Activated CD8-positive, alpha-beta memory T cell treated with anti-CD3 and anti-CD28 coated beads for 1 hour (primary cell): ENCODE measurements at places on chromosomes 5 and 9.

- DNase-seq = no peak
Measured at GRCh38 chr5:152061095-152061494, 136.4 kb upstream of the GLRA1 start.

DNA sequence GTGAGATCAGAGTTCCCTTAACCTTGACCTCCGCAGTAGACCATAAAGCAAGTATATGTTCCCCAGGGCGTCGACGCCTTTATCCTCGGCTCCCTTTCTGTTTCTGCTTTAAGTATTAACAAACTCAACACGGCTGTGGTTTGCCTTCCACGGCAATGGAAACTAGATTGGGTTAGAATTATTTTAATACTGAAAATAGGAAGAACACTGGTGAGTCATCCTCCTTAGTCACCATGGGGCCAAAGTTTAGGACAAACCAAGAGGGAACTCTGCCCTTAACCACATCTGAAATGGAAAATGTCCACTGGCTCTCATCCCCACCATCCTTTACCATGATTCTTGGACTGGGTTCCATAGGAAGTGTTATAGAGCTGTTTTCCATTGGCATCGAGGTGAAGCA lies 386.1 kb downstream of the ACTL7B start:
- no peak for DNase-seq

DNA sequence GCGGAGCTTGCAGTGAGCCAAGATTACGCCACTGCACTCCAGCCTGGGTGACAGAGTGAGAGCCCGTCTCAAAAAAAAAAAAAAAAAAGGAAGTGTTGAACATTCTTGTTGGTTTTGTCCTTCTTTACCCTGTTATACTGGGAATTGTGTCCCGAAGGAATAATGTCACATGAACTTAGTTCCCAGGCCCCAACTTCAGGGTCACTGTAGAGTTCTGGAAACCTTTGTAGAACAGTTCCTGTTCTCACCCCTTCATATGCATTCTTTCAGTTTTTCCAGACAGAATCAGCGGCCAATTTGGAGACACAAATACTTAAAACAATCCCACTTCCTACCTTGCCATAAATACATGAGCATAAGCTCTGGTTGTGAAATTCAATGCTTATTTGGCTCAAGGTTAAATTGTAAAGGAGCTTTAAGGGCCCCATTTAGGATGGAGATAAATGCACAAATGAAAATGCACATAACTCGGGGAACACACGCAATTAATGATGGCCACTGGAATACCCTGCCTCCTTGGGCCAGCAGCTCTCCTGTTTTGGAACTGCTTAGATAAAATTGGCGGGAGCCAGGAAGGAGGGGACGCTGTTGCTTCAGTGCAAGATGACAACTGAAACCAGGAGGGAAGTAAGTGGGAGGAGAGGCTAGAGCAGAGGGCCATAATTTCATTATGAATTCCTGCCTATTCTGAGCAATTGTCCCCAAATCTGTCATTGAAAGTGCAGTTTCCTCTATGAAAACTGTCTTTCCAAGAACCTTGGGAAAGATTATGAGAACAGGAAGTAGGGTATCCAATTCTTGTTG lies 153.7 kb downstream of the FGF1 start:
- DNase-seq = no peak

DNA sequence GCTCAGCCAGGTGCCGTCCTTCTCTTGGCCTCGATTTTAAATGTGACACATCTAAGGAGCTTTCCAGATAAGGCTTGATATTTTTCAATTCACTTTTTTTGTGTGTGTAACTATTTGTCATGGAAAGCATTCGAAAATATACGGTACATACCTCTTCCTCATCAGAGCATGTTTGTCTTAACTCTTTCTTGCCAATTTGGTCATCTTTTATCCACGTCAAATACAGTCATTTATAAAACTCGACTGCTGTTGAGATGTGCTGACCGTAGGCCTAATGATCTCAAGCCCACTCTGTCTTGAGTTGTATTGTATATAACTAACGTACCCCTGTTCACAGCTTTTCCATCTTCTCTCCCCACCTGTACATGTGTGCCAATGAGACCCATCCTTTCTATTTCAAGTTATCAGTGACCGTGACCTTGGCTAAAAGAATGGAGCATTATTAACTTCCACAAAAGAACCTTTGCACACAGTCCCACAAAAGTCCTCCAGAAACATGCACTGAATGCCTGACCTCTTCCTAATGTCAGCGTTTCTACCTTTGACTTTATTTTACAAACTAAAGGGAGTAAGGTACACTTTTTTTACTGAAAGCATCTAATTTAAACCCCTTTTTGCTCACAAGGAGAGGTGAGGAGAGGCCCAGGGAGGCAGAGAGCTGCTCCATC lies 61.6 kb downstream of the IPPK start:
- no peak for DNase-seq

DNA sequence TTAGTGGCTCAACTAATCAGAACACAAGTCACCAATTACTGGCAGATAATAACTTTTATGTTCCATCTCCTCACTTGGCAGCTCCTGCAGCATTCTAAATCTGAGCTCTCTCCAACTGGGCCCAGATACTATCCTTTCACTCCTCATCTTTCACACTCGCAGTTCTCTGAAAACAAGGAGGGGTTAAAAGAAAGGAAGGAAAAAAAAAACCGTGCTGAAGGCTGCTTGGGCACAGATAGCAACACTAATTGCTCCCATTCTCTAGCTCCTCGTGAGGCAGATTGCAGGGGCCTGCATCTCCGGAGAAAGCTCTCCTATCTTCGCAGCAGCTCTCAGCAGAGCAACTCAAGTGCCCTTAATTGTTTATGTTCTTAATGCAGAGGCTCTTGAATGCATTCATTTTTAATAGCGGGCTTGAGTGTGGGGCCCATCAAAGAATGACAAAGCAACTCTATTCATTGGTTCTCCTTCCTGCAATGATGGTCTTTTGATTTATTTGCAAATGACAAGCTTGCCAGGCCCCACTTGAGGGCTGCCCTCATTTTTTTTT lies 23.9 kb downstream of the TLE1 start:
- no peak for DNase-seq

DNA sequence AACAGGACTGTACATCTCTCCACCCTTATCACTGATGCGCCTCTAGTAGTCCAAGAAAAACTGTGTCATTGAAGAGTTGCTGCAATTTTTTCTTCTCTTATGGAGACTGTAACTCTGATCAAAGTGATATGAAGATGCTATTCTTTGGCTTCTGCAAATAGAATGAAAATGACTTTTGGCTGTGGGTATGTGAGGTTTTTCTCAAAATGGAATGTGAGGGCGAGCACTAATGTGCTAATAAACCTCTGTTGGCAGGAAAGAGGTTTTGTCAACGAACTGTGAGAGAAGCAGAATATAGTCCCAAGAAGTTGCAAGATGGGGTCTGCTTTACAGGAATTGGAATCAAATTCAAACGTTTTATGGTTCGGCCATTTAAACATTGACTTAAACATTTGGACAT lies 252.0 kb upstream of the GAS1 start:
- DNase-seq = no peak

DNA sequence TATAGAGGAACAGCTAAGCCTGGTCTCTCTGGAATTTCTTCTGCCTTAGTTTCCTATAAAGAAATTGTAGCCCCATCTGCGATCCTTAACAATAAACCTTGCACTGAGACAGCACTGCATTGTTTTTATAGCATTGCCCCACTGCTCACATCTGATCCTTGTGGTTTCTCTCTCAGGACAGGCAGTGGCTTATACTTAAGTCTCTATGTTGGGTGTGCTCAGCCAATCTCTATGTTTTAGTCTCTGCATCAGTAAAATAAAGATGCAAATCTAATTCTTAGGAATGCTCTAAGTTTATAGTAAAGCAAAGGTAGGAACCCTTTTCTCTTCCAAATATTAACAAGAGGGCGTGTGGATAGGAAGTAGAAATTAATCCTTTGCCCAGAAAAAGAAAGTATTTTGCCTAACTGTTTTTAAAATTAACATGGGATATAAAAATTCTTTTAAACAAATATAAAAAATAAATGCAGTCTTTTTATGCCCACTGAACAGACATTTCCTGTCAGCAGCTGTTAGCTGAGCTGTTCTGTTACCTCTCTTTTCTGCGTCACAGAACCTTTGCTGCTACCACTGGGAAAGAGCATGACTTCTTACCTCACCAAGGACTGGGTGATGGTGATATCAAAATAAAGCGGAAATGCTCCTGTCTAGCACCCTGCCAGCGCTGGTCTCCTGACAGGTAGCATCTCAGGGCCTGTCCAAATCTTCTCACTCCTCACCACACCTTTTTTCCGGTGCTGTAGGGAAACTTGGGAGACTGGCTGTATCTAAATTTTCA lies 29.5 kb downstream of the MRPS27 start:
- no peak for DNase-seq

DNA sequence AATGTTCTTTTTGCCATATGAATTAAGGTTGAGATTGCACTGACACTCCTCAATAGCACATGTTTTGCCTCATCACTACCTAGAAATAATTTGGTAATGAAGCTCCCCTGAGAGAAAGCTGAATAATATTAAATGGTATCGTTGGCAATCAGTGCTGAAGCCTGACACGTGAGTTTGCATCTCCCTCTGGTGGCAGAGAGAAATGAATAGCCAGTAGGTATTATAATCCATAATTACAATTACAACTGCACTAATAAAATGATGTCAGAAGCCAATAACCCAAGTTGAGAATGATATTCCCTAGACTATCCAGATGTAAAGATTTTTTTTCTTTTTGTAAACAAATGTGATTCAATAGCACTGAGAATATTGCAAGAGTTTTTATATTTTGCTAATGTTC lies 700.3 kb downstream of the PTPRD start:
- DNase-seq = no peak
